HS-5 (cell line): ENCODE measurements at places on chromosomes 7 and 10.
A peak's percentile ranks its signal among the peaks of the same experiment; 100 is the strongest.

DNA sequence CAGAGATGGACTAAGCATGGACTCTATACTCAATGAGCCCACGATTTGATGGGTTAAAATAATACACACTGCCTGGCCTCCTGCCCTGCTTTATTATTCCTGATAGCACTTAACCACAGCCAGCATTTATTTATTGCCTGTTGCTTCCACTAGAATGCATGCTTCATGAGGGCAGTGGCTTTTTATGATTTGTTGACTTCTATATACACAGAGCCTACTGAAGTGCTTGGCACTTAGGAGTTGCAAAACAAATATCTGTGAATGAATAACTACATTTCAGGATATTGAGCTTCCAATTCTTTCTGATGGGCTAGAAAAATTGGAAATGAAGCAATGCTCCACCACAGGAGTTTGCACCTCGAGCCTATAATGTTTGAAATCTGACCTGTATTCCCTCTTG, 513.6 kb upstream of the ZMIZ1 start:
- no peak for DNase-seq

- DNase-seq: peak; percentile 9
Measured at GRCh38 chr7:36151921-36152755, 916 bp upstream of the EEPD1 start.

DNA sequence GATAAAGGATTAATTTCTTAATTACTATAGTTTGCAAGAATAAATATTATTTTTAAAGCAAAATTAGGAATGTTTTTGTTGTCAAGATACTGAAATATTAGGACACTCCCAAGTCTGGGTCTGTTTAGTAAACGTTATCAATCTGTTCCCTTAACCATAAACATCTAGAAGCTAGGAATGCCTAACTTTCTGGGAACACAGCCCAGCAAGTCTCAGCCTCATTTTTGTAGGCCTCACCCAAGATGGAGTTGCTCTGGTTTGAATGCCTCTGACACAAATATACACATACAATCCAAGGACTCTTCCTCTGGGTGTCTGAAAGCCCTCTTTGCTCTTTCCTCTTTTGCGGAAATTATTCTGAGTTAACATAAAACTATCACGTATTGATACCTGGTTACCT, 487.4 kb upstream of the CELF2 start:
- DNase-seq: no peak

- no peak for DNase-seq
Measured at GRCh38 chr10:50572017-50572491, 51.7 kb downstream of the SGMS1 start.
